ENCODE measurements at places on chromosomes 2 and 18.

- DNase-seq: no peak
Observed at GRCh38 chr18:57710226-57710625, 88.6 kb upstream of the NARS1 start.

GRCh38 chr2:8534729-8535468 lies 147.0 kb upstream of the ID2 start:
- no peak for DNase-seq

DNA sequence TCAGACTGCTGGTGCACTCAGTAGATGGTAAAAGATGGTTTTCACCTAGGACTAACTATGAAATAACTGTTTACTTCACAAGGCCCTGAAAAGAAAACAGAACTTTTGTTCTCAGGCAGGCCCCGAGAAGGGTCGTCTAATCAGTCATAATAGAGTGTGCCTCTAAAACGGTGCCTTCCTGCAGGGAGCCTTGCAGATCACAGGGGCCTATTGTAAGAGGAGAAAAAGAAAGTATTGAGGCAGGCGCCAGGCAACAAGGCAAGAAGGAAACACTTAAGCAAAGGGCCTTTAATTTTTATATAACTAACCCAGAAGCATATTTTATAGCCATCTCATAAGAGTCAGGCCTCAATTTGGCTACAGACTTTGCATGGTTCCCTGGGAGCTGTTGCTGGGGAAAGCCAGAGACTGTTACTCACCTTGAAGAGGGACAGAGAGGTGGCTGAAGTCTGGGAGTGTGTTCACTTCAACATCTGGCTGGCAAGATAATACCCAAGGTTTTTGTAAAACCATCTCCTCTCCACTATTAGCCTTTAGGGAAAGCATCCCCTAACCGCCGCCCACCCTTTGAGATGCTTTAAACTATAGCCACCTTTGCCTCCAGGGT lies 117.1 kb downstream of the PRPF40A start:
- no peak for DNase-seq

DNA sequence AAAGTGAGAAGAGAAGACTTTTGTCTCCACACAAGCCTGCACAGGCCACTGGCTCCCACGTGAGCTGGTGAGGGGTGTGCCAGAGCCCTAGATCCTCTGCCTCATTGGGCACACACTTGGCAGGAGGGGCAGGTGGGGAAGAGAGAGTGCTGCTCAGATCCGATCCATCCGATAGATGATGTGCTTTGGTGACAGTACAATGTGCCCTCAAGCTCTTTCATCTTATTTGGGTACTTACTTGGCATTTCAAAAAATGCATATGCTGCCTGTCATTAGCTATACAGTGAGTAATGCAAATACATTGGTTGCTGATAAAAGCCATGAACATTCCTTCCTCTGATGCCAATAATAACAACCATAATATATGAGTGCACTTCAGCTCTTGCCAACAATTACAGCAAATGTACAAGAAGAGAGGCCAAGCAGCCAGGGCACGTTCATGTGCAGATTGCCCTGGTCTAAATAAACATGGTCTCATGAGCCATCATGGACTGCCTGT lies 255.3 kb downstream of the VAPA start:
- peak; percentile 37 for DNase-seq

GRCh38 chr18:36597636-36598035 lies 231.2 kb downstream of the TPGS2 start:
- no peak for DNase-seq

Data from fibroblast of skin of left biceps (primary cell).